ENCODE measurements at places on chromosomes 1 and 21.

DNA sequence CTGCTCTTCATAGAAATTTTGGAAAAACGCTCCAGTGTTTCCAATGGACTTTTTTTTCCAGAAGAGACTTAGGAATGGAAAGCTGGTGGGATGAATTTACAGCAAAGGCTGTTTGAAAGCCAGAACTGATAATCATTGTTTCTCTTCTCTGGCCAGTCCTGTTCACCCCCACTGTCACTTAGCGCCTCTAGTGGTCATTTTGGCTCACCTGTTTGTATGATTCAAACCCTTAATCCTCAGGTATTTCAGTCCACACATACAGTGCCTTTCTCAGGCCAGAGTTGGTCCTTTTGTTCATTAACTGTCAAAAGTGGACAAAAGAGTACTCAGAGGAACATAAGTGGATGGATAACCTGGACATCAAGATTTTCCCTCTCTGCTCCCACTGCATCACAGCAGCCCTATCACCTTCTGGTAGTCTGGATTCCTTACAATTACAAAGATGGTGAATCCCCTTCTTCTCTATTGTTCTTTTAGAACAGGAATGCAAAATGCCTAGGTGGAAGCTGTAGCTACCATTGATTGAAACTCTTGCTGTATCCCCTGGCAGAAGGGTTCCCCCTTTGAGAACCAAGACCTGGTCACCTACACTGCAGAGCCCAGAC lies 177.6 kb upstream of the OLFM3 start:
- no peak for DNase-seq

GRCh38 chr1:214022229-214022791 lies 34.5 kb downstream of the PROX1 start:
- DNase-seq = no peak

DNA sequence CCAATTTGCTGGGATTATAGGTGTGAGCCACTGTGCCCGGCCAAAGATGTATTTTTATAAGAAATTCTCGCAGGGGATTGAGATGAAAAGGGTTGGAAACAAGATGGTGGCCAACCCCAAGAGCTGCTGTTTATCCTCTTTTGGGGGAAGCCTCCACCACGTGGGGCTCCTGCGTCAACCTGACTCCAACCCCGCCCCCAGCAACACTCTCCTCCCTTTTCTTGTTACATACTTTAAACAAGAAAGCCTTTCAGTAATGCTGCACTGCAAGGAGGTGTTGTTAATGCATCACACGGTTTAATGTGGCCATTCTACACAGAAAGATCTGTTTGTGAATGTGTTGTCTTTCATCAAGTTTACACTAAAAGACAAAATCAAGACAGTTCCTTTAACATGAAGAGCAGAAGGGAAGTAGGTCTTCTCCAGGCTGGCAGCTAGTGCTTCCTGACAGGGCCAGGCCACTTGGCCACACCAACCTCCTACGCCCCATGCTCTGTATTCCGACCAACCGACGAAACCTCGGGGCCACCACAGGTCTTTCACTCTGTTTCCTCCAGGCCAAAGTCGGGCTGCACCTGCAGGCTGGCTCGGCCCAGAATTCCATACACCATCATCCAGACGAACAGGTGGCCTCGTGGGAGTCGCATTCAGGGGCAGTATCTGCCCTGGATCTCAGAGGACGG lies 25.9 kb downstream of the C2CD2 start:
- DNase-seq = no peak

- DNase-seq = peak; percentile 35
Observed at GRCh38 chr1:176374967-176375569, 87.9 kb upstream of the PAPPA2 start.

DNA sequence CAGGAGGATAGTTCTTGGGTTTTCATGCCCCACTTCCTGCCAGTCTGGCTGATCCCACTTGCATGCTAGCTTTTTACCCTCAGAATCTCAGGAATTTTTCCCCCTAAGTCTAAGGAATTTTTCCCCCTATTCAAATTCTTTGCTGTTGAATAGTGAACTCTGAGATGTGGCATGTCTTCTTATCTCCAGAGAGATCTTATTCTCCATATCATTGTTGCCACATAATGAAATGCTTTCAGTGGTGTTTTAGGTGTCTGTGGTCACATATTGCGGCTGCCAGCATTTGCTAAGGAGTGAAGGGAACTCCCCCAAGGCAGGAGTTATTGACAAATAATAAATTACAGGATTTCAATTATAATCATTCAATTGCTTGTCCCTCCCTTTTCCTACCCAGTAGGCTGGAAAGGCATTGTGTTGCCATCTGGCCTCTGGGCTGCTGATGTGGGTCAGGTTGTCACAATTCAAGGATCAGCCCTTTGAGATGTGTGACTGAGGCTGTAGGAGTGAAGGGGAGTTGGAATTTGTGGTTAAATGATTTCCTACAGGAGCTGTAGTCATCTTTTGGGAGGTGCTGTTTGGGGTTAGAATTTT lies 3.9 kb upstream of the FLG start:
- DNase-seq = no peak

GRCh38 chr1:75722966-75723365 lies 1.5 kb upstream of the ACADM start:
- DNase-seq = no peak

- DNase-seq = no peak
Observed at GRCh38 chr21:31654340-31654739, 5.2 kb upstream of the SOD1 start.

DNA sequence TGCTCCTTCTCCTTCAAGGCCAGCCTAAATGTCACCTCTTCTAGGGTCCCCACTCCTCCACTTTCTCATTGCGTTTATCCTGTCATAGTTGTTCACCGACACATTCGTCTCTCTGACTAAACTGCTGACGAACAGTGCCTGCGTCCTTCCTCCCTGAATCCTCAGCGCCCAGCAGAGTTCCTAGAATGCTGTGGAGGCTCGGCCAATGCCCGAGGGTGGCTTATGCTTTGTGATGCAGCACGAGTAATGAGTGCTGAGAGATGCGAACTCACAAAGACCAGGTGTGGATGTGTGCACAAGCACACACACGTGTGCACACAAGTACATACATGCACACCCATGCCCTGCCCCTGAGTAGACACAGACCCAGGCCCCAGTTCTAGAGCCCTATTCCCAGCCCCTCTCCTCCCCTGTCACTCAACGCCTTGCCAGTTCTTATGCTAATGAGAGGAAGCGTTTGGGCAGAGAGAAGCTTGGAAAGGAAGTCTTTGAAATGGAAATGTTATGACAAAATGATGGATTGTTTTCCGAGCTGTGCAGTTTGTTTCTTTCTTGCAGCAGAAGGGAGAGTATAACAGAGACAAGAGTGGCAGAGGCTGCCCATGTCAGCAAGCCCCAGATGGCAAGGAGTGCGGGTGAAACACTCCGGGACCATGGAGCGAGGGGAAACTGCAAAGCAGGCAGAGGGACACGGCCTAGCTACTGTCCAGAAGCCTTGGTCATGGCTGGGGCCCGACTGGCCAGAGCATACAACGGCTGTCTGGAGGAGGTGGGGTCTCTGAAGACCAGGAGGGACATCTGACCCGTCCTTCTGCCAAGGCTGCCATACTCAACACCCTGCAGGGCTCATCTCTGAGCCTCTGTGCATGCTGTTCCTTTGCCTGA lies 24.2 kb downstream of the KCNA10 start:
- DNase-seq = no peak

- DNase-seq = no peak
Observed at GRCh38 chr1:244361764-244362473, 89.8 kb downstream of the ADSS2 start.

GRCh38 chr1:67464746-67465145 lies 34.5 kb upstream of the SERBP1 start:
- no peak for DNase-seq

- DNase-seq = no peak
Observed at GRCh38 chr1:179709841-179710329, 33.2 kb upstream of the FAM163A start.

DNA sequence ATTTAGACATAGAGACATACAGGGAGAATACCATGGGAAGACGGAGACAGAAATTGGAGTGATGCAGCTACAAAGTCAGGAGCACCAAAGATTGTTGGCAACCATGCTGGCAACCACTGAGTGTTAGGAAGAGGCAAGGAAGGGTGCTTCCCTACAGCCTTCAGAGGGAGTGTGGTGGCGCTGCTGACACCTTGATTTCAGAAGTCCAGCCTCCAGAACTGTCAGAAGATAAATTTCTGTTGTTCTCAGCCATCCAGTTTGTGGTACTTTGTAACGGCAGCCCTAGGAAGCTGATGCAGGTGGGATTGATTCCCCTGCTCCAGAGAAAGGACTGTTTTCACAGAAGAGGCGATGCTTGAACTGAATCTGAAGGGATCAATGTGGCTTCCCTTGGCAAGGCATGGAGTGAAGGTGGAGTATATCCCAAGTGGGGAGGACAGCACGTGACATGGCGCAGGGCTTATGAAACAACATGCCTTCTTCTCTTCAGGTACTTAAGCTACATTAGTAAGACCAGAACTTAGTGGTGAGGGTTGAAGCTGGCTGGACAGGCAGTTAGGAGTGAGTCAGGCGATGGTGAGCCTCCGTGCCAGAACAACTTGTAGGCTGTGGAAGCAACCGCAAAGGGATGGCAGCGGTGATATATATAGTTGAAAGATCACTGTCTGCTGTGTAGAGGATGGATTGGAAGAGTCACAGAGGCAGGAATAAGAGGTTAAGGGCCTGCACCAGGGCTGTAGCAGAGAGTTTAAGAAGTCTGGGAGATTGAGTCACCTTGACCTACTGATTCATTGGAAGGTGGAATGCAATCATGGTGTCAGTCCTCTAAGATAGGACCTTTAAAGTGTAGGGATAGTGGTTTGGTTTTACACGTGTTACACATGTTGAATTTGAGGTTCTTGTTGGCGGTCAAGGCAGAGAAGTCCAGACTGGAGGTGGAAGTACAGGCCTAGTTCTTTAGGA lies 2.1 kb downstream of the LEPR start:
- no peak for DNase-seq

DNA sequence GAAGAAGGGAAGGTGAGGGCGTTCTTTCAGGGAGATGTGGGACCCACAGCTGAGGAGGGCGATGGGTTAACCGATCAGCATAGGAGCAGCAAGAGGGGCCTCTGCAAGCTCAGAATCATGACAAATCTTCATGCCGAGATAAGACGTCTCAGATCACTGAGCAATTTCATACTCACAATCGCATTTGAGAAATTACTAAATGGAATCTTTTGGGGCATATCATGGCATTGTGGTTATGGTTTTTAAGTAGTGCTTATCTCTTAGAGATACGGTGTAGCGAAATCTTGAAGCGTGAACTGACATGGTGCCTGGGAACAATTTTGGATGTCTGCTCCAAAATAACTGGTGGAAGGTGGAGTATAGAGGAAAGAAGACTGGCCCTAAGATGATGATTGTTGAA lies 6.2 kb downstream of the TNNT2 start:
- DNase-seq = no peak

GRCh38 chr1:70504176-70504820 lies 93.2 kb downstream of the CTH start:
- DNase-seq = no peak

- no peak for DNase-seq
Observed at GRCh38 chr1:35448344-35448801, 108.8 kb downstream of the KIAA0319L start.

DNA sequence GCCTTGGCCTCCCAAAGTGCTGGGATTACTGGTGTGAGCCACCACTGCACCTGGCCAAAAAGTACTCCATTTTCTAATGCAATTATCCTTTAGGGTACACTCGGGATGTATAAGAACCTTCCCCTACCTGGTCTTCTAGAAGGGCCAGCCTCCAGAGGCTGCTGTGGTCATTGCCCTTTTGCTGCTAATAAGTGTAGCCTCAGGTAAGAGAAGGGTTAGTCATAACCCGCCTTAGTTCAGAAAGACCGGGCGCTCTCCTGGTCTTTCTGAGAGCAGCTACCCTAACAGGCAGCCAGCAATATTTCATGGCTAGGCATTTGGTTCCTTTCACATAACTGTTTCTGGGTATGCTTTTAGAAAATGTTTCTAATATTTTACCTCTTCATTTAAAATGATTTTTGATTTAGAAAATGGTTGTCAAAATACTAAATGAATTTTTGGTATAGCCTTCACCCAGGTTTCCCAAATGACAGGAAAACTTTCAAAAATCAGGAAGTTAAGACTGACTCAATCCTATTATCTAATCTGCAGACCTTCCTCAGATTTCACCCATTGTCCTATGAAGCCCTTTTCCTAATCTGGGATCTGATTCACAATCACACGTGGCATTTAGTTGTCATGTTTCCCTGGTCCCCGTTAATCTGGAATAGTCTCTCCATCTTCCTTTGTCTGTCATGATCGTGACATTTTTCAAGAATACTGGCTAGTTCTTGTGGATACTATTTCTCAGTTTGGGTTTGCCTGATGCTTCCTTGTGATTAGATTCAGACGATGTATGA lies 479.0 kb downstream of the SIPA1L2 start:
- DNase-seq = no peak

GRCh38 chr1:20981915-20982314 lies 194.8 kb downstream of the EIF4G3 start:
- DNase-seq = no peak

GRCh38 chr1:203663294-203663693 lies 36.7 kb downstream of the ATP2B4 start:
- DNase-seq = peak; percentile 21

DNA sequence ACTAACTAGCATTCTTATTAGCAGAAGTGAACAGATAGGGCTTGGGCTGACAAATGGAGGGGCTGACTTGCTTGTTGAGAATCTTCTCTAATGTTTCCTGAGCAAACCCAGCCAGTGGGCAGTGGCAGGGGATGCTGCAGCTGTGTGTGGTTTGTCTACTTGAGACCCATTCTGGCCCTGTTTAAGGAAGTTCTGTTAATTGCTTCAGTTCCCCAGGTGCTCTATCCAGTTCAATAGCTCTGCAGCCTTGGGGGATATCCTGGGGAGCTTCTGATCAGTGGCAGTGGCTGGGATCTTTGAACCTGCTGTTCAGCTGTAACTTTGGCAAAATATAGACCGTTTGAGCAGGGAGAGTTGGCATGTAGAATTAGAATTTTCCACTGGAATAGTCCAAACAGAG lies 137.4 kb downstream of the ZNF326 start:
- no peak for DNase-seq

DNA sequence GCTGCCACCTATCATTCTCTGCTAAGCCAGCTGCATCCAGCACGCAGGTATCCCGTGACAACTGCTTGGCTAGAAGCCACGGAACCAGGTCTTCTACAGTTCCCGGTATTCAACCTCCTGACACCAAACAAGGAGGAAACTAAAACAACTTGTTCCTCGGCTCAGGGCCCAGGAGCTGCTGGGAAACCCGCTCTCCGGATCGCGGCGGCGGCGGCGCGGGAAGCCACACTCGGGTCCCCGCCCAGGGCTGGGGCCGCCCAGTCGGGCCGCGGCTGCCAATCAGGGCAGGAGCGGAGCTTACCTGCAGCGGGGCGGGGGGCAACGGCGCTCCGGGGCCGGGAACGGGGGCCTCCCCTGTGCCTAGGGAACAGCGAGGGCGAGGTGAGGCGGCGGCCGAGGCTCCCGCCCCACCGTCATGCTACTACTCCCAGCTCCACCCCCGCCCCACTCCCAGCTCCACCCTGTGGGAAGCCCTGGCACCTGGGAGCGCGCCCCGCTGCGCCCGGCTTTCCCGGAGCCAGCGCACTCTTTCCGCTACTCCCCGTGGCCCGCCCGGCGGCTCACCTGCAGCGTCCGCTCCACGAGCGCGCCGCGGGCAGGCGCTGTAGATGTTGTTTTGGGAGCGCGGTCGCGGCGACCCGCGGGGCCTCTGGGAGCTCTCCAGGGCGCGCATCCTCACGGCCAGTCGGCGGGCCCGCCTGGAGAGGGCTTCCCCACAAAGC lies 12.1 kb downstream of the IL24 start:
- peak; percentile 17 for DNase-seq

- no peak for DNase-seq
Observed at GRCh38 chr1:213779228-213779627, 208.5 kb upstream of the PROX1 start.

All from stimulated activated naive CD4-positive, alpha-beta T cell treated with Interleukin-2 at 50 U/mL for 16 hours (primary cell).